ENCODE measurements at places on chromosomes 5 and 9. TPM values are rescaled to one million over a fixed set of nuclear protein-coding genes. Genes with fewer than 3 reads are reported as not detected.

Gene GARIN3
- not detected for total RNA-seq

Gene ANKRD18B
- not detected for total RNA-seq

Gene IFNA5
- total RNA-seq: not detected

Gene PCDHB7
- total RNA-seq: 1.5 TPM

Gene GFRA3
- not detected for total RNA-seq

Gene CFAP77
- not detected for total RNA-seq

Gene PCDHA8
- 0.11 TPM for total RNA-seq

Gene COL5A1
- total RNA-seq: 38.5 TPM

Gene SEMA6A
- total RNA-seq: 46.4 TPM

Gene KIF4B
- not detected for total RNA-seq

Gene ECSCR
- 18.6 TPM for total RNA-seq

Gene GPR21
- 3.0 TPM for total RNA-seq

Gene RXRA
- total RNA-seq: 91.2 TPM

Gene RANBP3L
- not detected for total RNA-seq

Gene DND1
- total RNA-seq: 2.4 TPM

Gene PCDHAC1
- 1.2 TPM for total RNA-seq

Gene SOHLH1
- not detected for total RNA-seq

Gene PIP5KL1
- 3.6 TPM for total RNA-seq

Gene SPINK7
- total RNA-seq: not detected

Gene SAPCD2
- total RNA-seq: 2.4 TPM

Gene TOPORS
- 15.4 TPM for total RNA-seq

Gene CNTNAP3
- total RNA-seq: 11.1 TPM

Gene COL23A1
- 1.1 TPM for total RNA-seq

Gene HSPB3
- not detected for total RNA-seq

Gene HACD4
- 5.9 TPM for total RNA-seq

Gene LVRN
- total RNA-seq: not detected

Gene LRRC19
- total RNA-seq: not detected

Gene SPEF2
- total RNA-seq: 4.7 TPM

Gene S100Z
- total RNA-seq: 10.0 TPM

Gene ADAMTSL1
- total RNA-seq: 3.9 TPM

Gene SH3TC2
- 1.6 TPM for total RNA-seq

Gene EGFLAM
- 16.8 TPM for total RNA-seq

Gene FGFR4
- total RNA-seq: 28.9 TPM

Gene DAB2IP
- 34.1 TPM for total RNA-seq

Gene ATG12
- total RNA-seq: 49.3 TPM

Gene ANKS6
- total RNA-seq: 8.6 TPM

Gene CDKN2B-AS1
- total RNA-seq: 2.1 TPM

Gene F2R
- total RNA-seq: 111 TPM

Gene ABHD17B
- total RNA-seq: 23.1 TPM

Gene SAXO1
- total RNA-seq: 0.89 TPM

Gene GTF3C4
- total RNA-seq: 11.7 TPM

Gene PFN3
- not detected for total RNA-seq

Gene MFAP3
- total RNA-seq: 64.6 TPM

Gene NME5
- total RNA-seq: not detected

Gene EIF4E1B
- not detected for total RNA-seq

Gene ALDH1A1
- total RNA-seq: 109 TPM

Gene ABCA2
- 36.3 TPM for total RNA-seq

Gene PRUNE2
- 16.0 TPM for total RNA-seq

Gene PRLR
- 0.26 TPM for total RNA-seq
